ENCODE measurements at places on chromosomes 13 and 19.

DNA sequence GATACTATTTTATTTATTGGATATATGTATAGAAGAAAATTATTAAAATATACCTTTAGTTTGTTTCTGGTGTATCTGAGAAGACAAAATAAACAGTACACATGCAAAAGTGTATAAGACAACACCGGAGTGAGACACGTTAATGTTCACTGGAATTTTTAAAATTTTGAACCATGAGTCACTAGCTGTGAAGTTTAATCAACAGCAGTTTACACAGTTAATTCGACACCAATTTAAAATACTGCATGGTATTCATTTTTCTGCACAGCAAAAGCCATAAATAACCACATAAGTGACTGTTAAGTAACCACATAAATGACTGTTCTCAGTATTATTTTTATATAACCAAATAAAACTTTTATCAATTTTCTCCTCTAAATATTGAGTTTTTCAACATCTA, 418.7 kb upstream of the NBEA start:
- no peak for DNase-seq

DNA sequence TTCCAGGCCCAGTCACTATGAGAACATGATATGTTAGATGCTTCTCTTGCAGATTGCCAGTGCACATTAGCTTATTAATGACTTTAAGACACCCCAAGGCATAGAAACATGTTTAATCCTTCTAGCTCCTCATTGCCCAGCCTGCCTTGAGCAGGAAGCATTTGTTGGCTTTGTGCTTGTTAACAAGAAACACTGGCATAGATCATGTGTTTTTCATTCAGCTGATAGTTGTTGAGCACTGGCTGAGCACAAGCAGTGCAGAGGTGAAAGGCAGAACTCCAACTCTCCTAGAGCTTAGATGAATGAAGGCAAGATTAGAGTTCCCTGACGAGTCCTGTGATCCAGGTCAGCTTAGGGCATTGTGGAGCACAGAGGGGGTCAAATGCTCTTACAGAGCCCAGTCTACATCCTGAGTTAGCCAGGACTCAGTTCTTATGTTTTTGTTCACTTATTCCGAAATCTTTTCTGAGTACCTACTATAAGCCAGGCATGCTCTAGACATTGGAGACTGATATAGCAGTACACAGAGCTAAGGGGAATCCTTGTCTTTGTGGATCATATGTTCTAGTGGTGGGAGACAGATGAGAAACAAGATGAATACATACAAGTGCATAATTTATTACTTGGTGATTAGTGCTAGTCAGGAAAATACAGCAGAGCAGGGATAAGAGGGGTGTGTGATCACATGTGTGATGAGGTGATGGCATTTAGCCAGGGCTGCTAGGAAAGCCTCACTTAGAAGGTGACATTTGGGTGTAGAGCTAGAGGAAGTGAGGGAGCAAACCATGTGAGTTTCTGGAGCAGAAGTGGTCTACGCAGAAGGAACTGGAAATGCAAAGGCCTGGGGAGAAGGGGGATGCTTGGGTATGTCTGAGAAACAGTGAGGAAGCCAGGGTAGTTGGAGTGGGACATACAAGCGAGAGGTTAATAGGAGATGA, 101.2 kb downstream of the WASF3 start:
- peak; percentile 11 for DNase-seq

- no peak for DNase-seq
Measured at GRCh38 chr19:53131727-53132126, 983 bp downstream of the ZNF415 start.

DNA sequence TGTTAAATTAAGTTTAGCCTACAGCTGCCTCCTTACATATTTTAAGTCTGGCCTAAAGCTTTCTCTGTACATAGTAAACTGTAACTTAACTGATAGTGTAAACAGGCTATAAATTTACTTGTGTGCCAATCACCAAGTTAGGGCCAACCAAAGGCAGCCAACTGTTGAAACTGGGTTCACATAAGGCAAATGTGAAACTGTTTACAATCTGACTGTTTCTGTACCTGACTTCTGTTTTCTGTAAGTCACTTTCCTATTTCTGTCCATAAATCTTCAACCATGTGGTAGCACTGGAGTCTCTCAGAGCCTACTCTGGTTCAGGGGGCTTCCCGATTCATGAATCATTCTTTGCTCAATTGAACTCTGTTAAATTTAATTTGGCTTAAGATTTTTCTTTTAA, 103.1 kb downstream of the RAP2A start:
- DNase-seq = no peak

DNA sequence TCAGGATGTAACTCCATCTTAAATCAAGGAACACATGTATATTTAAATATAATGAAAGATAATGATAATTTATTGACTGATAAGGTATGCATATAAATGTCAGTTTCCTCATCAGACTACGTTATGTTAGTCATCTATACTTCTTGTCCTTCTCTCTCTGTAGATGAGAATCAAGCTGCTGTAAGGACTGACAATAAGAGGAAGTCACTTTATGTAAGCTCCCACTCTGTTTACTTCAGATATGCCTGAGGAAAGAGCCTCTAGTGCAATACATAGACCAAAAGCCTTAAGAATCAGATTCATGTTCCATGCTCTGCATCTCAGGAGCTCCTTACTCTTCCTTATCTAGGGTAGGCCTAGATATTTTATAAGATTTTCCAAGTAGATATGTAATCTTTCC, 9.6 kb upstream of the SLITRK6 start:
- peak; percentile 53 for DNase-seq

GRCh38 chr13:50322006-50322405, 306.8 kb downstream of the KCNRG start:
- DNase-seq = peak; percentile 29

DNA sequence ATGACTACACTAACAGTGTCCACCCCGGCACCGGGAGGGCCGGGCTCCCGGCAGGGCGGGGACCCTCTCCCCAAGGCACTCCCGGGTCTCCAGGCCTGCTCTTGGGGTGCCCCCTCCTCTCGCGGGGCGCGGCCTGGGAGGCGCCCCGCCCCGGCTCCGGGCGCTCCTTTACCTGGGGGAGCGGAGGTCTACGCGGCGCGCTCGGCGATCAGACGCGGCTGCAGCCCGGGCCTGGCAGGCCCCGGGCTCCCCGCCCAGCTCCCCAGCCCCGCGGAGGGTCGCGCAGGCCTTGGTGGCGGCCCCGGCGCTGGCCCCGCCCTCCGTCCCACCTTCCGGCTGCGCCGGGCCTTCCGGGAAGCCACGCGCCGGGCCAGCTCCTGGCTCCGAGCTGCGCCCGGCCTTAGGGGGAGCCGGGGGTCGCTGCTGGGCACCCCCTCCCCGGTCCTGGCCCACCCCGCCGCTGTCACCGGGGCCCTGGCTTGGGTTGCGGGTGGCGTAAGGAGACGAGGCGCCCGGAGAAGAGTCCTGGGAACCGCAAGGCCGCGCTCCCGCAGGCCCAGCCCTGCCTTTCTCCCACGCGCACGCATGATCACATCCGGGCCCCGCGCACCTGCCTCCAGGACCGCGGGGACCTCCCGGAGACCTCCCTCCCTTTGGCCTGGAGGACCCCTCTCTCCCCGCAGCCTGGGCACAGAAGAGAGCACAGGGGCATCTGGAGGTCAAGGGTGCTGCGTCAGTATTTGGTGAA, at the start of gene C19orf12:
TSS of gene C19orf12 (minus strand) at position 309 of the 748 bp plus-strand sequence. CDS start 6,848 bp downstream, outside the sequence.
- DNase-seq = peak; percentile 80

DNA sequence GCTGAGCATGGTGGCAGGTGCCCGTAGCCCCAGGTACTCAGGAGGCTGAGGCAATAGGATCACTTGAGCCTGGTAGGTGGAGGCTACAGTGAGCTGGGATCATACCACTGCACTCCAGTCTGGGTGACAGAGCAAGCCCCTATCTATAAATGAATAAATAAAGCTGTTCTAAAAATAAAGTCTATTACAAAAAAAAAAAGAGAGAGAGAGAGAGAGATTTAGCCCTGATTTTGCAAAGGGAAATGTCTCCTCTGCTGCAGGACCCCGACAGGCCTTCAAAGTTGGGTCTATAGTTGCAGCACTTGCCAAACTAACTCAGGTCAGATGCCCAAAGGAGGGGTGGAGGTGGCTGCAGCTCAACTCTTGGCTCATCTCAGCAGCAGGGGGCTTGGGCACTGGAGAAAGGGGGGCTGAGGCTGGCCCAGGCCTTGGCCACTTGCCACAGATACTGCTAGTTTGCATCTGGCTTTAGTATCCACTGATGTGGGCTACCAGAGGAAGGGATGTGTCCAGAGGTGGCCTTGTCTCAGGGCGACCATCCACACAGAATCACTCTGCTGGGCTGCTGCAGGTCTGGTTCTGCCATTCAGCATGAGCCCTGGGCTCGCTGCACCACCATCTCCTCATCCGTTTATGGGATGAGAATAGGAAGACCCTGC, 30.8 kb upstream of the AKT2 start:
- no peak for DNase-seq

- DNase-seq = no peak
Measured at GRCh38 chr13:103273825-103274224, 207.6 kb upstream of the SLC10A2 start.

DNA sequence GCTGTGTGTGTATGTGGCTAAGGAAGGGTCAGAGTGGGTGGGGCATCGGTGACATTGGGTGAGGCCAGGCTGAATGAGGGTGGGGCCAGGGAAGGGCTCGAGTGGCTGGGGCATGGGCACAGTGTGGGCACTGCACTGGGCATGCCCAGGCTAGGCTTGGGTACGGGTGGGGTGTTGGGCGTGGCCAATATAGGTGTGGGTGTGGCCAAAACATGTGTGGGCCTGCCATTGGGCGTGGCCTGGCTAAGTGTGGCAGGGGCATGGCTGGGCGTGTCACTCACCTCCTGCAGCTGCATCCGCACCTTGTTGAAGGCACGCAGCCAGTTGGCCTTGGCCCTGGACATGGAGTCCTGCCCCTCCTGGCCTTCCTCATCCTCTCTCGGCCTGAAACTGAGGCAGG, 33.2 kb downstream of the UNC13A start:
- DNase-seq = peak; percentile 42

- peak; percentile 77 for DNase-seq
Measured at GRCh38 chr13:36421447-36421846, 10.8 kb upstream of the CCNA1 start.

GRCh38 chr13:82672248-82672647, 1210.0 kb downstream of the SLITRK1 start:
- no peak for DNase-seq

DNA sequence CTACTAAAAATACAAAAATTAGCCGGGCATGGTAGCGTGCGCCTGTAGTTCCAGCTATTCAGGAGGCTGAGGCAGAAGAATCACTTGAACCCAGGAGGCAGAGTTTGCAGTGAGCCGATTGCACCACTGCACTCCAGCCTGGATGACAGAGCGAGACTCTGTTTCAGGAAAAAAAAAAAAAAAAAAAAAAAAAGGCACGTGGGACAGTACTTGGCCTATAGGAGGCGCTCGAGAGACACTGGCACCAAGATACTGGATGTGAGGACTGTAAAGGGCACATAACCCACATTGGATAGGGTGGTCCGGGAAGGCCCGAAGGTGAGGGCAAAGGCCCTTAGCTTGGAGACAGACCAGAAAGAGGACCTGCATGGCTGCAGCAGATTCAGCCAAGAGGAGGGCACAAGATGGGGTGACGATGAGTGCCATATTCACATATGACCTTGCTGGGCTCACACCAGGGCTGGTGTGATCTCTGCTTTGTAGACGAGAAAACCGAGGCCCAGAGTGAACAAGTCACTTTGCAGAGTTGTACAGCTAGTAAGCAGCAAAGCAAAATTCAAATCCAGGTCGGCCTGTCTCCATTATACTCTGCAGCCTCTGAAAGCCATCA, 89.4 kb downstream of the DPF1 start:
- DNase-seq = peak; percentile 76

DNA sequence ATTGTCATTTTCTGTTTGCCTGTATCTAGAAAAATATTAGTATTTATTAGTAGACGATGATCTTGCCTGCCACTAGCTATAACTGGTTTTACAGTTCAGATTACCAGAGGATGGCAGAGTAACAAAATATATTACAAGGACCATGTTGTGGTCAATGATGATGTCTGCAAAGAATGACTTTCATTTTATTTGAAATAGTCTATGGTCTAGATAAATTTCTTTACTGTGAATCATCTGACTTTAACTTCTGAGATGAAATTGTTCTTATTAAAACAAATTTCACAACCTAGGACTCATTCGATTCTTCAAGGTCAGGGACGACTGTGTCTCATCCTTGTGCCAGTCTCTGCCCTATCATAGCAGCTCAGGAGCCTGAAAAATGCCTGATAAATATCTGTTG, 637.8 kb upstream of the KLF12 start:
- no peak for DNase-seq

DNA sequence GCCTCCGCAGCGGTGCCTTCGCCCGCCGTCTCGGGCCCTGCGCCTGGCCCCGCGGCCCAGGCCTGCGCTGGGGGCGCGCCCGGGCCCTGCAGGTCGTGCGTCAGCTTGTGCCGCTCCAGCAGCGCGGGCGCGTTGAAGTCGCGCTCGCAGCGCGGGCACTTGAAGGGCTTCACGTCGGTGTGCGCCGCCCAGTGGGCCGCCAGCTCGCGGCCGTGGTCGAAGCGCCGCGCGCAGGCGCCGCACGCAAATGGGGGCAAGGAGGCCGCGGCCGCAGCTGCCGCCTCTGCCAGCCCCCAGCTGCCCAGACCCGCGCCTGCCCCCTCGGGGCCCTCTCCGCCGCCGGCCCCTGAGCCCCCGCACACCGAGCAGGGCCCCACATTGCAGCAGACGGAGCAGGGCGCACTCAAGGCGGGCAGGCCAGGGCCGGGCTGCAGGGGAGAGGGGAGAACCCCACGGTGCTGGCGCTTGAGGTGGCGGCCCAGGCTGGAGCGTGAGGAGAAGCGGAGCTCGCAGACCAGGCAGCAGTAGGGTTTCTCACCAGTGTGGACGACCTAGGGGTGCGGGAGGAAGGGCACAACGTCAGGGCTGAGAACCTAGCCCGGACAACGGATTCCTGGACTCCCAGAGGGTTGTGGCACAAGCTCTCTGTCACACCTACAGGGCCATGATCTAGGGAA, 6.1 kb downstream of the FIZ1 start:
- no peak for DNase-seq

DNA sequence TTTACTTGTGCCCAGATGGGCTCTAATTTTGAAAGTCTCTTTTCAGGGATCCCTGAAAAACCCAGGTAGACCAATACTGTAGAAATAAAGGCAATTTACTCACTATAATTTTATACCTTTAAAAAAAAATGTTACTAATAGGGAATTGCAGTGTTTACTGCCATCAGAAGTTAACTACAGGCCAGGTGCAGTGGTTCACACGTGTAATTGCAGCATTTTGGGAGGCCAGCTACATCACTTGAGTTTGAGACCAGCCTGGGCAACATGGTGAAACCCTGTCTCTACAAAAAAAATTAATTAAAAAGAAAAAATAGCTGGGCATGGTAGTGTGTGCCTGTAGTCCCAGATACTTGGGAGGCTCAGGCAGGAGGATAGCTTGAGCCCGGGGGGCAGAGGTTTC, 10.2 kb downstream of the USP12 start:
- DNase-seq = no peak

- no peak for DNase-seq
Measured at GRCh38 chr19:38853214-38853613, 3.4 kb upstream of the HNRNPL start.

- DNase-seq = peak; percentile 56
Measured at GRCh38 chr13:27024776-27025492, 146.7 kb downstream of the USP12 start.

- no peak for DNase-seq
Measured at GRCh38 chr13:48043789-48044503, 6.4 kb downstream of the NUDT15 start.

GRCh38 chr19:18513868-18514267, 8.0 kb downstream of the ELL start:
- DNase-seq = no peak
